ENCODE measurements at places on chromosomes 1 and 21.
A peak's percentile ranks its signal among the peaks of the same experiment; 100 is the strongest.

DNA sequence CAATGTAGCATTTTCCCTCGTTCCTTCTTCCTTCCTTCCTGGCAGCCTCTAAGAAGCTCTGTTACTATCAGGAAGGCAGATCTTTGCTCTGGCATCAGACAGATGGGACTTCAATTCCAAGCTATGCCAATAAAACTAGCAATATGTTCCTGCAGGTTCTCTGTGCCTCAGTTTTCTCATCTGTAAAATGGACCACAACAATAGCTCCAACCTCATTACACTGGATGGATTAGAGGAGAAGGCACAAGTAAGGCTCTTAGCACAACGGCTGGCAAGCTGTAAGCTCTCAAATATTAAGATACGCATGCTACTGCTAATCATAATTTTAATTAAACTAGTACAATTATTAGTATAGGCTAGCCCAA lies 27.2 kb downstream of the RRAGC start:
- peaks cover 17% of the 10 kb centered on the region for H3K27me3 ChIP-seq
- no peak overlapping the region for H3K4me3 ChIP-seq
- no peak overlapping the region for H3K27ac ChIP-seq

- H3K4me1 ChIP-seq: no peaks in the 10 kb centered on the region
- no peaks in the 10 kb centered on the region for H3K36me3 ChIP-seq
- H3K27ac ChIP-seq: no peak overlapping the region
- no peak overlapping the region for H3K4me3 ChIP-seq
- no peak for DNase-seq
Observed at GRCh38 chr1:30132602-30133286, 590.6 kb downstream of the MATN1 start.

DNA sequence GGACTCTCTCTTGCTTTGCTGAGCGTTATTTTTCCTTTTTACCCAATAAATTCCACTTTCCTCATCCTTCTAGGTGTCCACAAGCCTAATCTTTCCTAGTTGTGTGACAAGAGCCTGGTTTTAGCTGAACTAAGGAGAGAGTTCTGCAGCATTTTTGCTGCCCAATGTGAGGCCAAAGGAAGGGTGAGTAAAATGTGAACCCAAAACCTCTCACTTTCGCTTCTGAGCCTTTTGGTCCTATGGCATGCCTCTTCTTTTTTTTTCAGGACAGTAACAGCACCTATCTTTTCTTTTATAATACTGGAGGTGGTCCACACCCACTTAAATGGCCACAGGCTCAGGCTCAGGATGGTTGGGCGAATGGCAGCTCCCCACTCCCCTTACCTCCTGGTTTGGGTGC lies 111.1 kb downstream of the COP1 start:
- no peak overlapping the region for H3K27ac ChIP-seq
- no peaks in the 10 kb centered on the region for H3K36me3 ChIP-seq

DNA sequence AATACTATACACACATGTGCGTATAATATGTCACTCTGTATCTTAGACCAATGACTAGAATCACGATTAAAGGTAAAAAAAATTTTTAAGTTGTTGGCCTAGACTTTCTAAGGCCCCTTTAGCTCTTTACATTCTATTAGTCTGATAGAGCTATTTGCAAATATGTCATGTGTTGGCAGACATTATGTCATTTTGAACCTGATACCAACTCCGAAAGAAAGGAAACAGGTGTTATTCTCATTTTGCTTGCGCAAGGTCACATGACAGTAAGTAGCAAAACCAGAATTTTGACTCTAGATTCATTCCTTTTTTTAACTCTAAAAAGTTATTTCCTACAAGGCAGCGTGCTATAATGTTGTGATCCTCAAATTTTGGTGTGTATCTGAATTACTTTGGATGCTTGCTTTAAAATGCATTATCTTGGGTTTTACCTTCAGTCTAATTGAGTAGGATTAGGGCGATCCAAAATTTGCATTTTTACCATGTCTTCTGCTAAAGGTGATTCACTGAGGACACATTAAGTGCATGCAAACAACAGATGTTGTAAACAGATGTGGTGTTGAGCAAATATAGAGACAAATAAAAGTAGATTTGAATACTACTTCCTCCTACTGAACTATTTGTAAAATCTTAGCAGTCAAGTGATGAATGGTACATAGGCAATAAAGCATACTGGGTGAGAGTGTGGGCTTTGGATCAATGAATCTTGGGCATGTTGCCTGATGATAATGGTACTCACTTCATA lies 63.5 kb upstream of the KIAA1614 start:
- H3K36me3 ChIP-seq: no peaks in the 10 kb centered on the region
- H3K27me3 ChIP-seq: no peaks in the 10 kb centered on the region
- no peak overlapping the region for H3K4me3 ChIP-seq
- no peaks in the 10 kb centered on the region for H3K4me1 ChIP-seq
- no peak overlapping the region for H3K27ac ChIP-seq

- H3K36me3 ChIP-seq: no peaks in the 10 kb centered on the region
- H3K27ac ChIP-seq: peak overlapping the region; percentile 42
- DNase-seq: no peak
Observed at GRCh38 chr1:231407547-231408396, 14.3 kb downstream of the EGLN1 start.

- no peak overlapping the region for H3K4me3 ChIP-seq
- no peak overlapping the region for H3K27ac ChIP-seq
- DNase-seq: no peak
- H3K36me3 ChIP-seq: no peaks in the 10 kb centered on the region
Observed at GRCh38 chr1:31043631-31044030, 21.9 kb downstream of the PUM1 start.

- H3K4me3 ChIP-seq: no peak overlapping the region
- no peaks in the 10 kb centered on the region for H3K4me1 ChIP-seq
- no peak for DNase-seq
- H3K36me3 ChIP-seq: no peaks in the 10 kb centered on the region
- no peaks in the 10 kb centered on the region for H3K27me3 ChIP-seq
Observed at GRCh38 chr1:204475656-204476432, 18.8 kb downstream of the PIK3C2B start.

GRCh38 chr1:155223047-155223446 lies 14.6 kb downstream of the MTX1 start:
- no peak overlapping the region for H3K27ac ChIP-seq
- no peaks in the 10 kb centered on the region for H3K27me3 ChIP-seq
- H3K4me1 ChIP-seq: peaks cover 30% of the 10 kb centered on the region
- no peaks in the 10 kb centered on the region for H3K36me3 ChIP-seq

DNA sequence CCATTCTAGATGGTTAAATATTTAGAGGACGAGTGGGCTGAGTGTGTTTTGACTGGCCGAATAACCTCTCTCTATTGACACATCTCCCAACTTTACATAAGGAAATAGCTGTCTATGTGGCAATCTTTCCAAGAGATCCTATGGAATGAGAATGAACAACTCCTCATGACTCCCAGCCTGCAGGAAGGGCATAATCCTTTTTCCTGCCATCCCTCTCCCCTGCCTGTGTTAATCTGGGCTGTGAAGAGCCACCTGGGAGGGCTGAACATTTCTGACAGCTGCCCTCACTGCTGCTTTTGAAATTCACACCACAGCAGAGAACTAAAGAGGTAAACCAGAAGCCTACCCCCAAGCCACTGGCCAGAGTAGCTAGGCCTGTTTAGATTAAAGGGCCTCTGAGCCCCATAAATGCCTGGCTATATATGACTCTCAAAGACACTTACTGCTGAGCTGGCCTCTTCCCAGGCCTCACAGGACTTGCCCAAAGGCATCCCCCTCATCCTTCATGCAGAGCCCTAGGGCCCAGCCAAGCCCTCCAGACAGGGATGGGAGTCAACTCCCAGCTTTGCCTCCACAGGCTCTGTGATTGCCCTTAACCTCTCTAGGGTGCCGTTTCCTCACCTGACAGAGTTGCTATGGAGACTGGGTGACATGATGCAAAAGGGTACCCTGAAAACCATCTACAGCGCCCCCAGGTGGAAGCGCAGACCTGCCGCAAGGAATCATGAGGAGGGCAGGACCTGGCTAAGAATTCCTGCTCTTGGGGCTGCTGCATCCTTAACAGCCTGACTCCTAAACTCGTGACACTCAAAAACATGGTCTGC lies 42.0 kb upstream of the LDLRAP1 start:
- no peak overlapping the region for H3K4me3 ChIP-seq
- DNase-seq: peak; percentile 7
- H3K4me1 ChIP-seq: peaks cover 9% of the 10 kb centered on the region
- H3K27ac ChIP-seq: no peak overlapping the region
- no peaks in the 10 kb centered on the region for H3K36me3 ChIP-seq

- no peak for DNase-seq
- H3K27ac ChIP-seq: no peak overlapping the region
- no peaks in the 10 kb centered on the region for H3K36me3 ChIP-seq
- H3K4me1 ChIP-seq: peaks cover 15% of the 10 kb centered on the region
Observed at GRCh38 chr1:47727697-47728085, 269.5 kb downstream of the TRABD2B start.

- no peaks in the 10 kb centered on the region for H3K36me3 ChIP-seq
- H3K27me3 ChIP-seq: no peaks in the 10 kb centered on the region
- no peaks in the 10 kb centered on the region for H3K4me1 ChIP-seq
- no peak for DNase-seq
Observed at GRCh38 chr1:73593804-73594203, 604.2 kb downstream of the LRRIQ3 start.

DNA sequence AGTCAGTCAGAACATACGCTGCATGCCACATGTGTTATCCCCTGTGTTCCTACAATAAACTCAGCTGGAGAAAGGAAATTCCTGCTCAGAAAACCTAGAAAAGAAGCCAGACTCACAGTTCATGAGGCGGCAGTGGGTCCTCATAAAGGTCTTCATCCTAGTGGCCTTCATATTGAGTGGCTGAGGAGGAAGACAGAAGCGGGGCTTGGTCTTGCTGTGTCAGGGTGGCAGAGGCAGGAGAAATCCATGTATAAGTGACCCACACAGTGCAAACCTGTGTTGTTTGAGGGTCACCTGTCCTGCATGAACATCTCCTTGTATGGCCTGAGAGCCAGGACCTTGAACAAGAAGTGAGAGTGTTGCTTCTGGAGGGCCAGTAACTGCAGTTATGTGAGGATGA lies 4.0 kb upstream of the WNT3A start:
- no peak overlapping the region for H3K27ac ChIP-seq
- peaks cover 11% of the 10 kb centered on the region for H3K27me3 ChIP-seq
- no peaks in the 10 kb centered on the region for H3K4me1 ChIP-seq
- H3K36me3 ChIP-seq: no peaks in the 10 kb centered on the region

DNA sequence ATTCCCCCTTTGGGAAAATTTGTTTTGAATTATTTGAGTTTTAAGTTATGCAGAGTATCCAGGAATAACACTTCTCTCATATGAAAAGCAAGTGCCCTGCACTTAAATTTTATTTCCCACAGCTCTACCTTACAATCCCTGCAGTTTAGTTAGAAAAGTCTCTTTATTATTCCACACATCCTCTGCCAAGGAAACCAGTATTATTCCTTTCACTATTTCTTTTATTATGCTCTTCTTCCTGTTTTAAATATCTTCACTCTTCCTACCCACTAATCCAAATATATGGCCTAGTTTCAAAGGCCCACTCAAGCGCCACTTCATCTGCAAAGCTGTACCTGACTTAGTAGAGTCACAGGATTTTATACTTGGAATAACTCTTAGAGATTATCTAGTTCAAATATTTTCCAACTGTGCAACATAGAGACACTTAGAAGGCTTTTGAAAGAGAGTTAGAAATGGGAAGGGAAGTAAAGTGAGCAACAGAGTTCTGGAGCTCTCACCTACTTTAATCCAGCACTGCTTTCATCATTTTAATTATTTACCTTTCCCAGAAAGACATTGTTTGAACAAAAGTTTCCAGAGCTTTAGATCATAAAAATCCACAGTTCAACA lies 97.2 kb upstream of the LYPLAL1 start:
- H3K4me1 ChIP-seq: no peaks in the 10 kb centered on the region
- no peaks in the 10 kb centered on the region for H3K27me3 ChIP-seq
- no peaks in the 10 kb centered on the region for H3K36me3 ChIP-seq
- no peak overlapping the region for H3K27ac ChIP-seq
- no peak for DNase-seq

DNA sequence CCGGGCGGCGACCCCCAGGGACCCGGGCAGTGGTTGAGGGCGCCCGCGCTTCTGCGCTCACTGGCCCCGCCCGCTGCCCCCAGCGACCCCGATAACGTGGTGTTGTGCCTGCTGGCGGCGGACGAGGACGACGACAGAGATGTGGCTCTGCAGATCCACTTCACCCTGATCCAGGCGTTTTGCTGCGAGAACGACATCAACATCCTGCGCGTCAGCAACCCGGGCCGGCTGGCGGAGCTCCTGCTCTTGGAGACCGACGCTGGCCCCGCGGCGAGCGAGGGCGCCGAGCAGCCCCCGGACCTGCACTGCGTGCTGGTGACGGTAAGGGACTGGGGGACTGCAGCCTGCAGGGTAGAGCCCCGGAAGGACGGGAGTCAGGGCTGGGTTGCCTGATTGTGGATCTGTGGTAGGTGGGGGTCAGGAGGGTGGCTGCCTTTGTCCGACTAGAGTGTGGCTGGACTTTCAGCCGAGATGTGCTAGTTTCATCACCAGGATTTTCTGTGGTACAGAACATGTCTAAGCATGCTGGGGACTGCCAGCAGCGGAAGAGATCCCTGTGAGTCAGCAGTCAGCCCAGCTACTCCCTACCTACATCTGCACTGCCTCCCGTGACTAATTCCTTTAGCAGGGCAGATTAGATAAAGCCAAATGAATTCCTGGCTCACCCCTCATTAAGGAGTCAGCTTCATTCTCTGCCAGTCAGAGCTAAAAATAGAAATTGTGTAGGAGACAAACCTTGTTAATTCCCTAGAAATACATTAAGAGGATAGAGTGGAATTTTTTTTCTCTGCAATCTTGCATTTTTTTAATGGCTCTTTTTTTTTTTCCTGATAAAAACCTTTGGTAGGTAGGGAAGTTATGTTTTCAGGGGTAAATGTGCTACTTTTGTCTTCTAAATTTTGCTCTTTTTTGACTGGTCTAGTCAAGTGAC lies 1.5 kb downstream of the GADD45A start:
- peaks cover 46% of the 10 kb centered on the region for H3K4me1 ChIP-seq
- H3K27me3 ChIP-seq: no peaks in the 10 kb centered on the region
- peak; percentile 93 for DNase-seq
- peak overlapping the region; percentile 84 for H3K4me3 ChIP-seq
- H3K36me3 ChIP-seq: peaks cover 21% of the 10 kb centered on the region

DNA sequence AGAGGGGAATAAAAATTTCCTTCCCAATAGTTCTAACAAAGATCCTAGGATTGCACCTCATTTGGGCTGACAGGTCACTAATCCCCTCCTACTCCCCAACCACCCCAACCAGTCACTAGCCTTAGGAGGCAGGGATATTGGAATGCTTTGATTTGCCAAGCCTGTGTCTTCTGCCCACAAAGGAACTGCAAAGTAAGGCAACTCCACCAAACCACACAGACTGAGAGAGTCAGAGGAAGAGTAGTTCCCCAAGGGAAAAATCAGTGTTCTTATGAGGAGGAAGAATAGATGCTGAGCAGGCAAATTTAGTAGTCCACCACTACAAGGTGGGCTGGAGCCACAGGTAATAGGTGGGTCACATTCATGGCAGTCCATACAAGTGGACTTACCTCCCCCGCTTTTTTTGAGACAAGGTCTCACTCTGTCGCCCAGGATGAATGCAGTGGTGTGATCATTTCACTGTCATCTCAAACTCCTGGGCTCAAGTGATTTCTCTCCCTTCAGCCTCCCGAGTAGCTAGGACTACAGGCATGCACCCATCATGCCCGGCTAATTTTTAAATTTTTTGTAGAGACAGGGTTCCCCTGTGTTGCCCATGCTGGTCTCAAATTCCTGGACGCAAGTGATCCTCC lies 3.7 kb upstream of the TMEM39B start:
- H3K27me3 ChIP-seq: no peaks in the 10 kb centered on the region
- H3K4me3 ChIP-seq: no peak overlapping the region
- H3K36me3 ChIP-seq: 0 out of 2 replicates have a peak, but pooled peaks cover under 1% of the 10 kb centered on the region
- H3K4me1 ChIP-seq: peaks cover 14% of the 10 kb centered on the region

Data from Panc1 (cell line).